NCI-H1092 treated with DMSO at 0.1 percent for 48 hours (cell line): ENCODE measurements at places on chromosomes 3 and 15.

DNA sequence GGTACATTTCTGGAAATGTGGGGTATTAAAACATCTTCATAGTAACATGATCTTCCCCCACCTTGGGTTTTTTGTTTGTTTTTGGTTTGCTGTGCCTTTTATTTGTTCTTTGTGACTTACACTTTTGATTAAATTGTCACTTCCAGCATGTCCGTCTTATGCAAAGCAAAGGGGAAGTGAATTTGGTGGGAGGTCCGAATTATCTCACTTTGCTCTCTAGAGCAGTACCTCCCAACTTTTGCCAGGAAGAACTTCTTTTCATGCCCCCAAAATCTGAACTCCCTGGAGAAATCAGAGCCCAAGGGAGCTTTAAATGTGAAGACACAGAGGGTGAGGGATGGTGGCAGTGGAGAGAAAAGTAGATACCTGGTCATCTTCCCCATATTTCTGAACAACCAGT is 173.1 kb downstream of the IL5RA start:
- DNase-seq, result no peak

DNA sequence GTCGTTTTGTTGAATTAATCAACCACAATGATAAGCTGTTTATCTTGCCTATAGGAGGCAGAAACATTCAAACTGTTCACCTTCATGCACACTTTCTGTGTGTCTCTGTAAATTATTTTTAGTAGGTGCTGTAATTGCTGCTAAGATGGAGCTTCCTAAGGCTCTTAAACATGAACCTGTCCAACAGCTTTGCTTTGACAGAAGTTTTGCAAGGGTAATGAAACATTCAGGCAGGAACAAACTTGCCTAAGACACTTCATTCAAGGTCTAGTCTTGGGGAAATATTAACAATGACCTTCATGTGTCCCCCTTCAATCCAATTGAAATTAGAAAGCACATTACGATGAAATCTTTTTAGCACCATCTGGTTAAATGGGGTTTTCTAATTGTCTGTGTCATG is 156.1 kb downstream of the DIPK2A start:
- no peak for DNase-seq

DNA sequence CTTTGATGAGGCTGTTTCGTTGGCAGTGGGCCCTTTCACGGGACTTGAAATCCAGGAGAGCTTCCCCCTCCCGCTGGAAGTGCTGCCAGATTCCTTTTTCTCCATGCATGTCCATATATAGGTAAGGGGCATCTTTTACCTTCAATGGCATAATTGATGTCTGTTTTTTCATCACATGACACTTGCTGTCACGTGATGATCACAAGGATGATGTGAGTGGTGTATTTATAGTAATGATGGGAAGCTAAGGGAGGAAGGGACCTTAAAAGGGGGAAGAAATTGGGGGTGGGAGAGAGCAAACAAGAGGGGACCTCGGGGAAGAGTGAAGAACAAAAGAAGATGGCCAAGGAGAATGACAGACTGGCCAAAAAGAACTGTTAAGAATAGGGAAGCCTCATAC is 11.3 kb upstream of the SUSD5 start:
- no peak for DNase-seq

GRCh38 chr15:82535566-82536408 is 4.5 kb downstream of the RPS17 start:
- DNase-seq, result no peak

DNA sequence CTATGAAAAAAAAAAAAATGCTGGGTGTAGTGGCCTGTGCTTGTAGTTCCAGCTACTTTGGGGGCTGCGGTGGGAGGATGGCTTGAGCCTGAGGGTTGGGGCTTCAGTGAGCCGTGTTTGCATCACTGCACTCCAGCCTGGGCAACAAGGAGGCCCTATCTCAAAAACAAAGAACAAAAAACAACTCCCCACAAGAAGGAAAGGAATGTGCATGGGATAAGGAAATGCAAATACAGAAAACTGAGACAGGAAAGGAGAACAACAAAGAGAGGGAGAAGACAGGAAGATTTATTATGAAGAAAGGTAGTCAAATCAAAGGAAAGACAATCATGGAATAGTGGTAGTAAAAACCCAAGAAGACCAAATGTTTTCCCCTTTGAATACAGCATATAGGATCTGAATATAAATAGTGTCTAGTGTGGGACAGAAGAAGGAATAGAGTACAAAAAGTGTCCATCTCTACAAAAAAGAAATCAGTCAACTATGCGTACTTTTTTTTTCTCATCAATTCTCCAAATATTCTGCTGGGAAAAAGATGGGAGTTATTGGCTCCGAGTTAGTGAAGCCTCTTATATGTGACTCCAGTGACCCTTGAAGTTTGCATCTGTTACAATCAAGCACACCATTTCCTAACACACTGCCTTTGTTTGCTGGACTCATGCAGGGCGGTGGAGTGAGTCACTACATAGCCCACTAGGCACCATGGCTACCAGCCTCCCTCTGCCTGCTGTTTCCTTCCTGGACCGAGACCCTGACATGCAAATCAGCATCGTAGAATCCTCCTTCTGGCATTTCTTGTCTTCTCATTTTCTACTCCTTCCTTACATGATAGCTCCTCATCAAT is 101.2 kb upstream of the PTX3 start:
- no peak for DNase-seq

DNA sequence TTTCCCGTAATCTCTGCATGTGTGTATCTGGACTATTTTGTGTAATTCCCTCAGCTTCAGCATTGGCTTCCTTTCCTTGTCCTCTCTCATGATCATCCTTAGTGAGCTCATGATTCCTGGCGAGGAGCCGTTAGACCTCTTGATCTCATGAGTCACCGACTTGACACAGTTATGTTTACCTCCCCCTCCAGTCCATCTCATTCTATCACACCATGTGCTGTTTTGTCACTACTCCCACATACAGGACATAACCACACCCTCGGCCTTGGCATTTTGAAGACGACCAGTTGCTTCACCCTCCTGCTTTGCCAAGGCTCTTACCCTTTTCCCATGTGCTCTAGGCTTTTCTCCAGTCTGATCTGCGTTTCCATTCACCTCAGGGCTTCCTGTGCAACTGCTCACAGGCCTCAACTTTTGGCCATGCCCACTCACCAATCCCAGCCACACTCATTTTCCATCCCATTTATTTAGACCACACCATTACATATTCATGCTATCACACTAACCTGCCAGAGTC is 41.5 kb downstream of the CP start:
- no peak for DNase-seq

GRCh38 chr15:35481992-35482391 is 64.0 kb downstream of the DPH6 start:
- no peak for DNase-seq

GRCh38 chr3:46280105-46280797 is 38.0 kb downstream of the CCR3 start:
- DNase-seq, result no peak

- no peak for DNase-seq
These were observed 28.8 kb downstream of the RNU5B-1 start for GRCh38 chr15:65333148-65333820.

GRCh38 chr3:116930786-116931185 is 221.2 kb downstream of the TUSC7 start:
- DNase-seq, result no peak

DNA sequence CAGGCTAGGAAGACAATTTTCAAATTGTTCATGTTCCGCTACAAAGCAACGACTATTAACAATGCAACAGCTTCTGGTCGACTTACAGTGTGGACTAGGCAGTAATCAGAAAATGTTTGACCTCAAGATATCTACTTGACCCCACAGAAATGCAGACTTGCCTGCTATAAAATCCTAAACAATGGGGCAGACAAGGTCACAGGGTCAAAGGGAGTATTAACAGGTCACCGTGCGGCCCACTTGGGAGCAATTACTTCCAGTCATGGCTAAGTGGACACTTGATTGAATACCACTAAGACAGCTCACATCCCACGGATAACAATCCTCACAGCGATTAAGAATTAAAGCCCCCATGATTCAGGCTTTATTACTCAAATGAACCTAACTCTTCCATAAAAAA is 58.9 kb downstream of the FOXP1 start:
- DNase-seq, result no peak

DNA sequence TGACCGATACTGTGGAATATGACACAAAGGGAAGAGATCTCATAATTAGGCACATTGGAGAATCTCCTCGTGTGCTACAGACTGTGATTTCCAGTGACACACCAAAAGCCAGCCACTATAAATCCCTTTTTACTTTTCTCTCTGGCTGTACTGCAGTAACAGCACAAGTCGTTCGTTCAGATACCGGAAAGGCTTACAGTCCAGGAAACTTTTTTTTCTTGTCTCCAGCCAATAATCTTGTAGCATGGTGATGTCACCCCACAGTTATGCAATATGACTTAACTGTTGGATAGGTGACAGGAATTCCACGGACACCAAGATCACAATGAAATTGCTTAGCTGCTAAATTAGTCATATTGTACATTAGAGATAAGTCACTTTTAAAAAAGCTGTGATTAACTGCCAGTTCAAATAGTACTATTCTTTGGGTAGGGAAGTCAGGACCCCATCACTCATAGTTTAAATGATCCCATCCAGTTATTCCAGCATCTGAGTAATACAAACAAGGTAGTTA is 36.3 kb upstream of the TSC22D2 start:
- no peak for DNase-seq

- DNase-seq, result peak; percentile 24
These were observed 154.6 kb downstream of the POLR2M start for GRCh38 chr15:57861034-57861638.

- DNase-seq, result peak; percentile 45
These were observed 393.0 kb downstream of the IGSF11 start for GRCh38 chr3:118641608-118642007.

- no peak for DNase-seq
These were observed 3.7 kb upstream of the SH3BP5 start for GRCh38 chr3:15336057-15336456.

DNA sequence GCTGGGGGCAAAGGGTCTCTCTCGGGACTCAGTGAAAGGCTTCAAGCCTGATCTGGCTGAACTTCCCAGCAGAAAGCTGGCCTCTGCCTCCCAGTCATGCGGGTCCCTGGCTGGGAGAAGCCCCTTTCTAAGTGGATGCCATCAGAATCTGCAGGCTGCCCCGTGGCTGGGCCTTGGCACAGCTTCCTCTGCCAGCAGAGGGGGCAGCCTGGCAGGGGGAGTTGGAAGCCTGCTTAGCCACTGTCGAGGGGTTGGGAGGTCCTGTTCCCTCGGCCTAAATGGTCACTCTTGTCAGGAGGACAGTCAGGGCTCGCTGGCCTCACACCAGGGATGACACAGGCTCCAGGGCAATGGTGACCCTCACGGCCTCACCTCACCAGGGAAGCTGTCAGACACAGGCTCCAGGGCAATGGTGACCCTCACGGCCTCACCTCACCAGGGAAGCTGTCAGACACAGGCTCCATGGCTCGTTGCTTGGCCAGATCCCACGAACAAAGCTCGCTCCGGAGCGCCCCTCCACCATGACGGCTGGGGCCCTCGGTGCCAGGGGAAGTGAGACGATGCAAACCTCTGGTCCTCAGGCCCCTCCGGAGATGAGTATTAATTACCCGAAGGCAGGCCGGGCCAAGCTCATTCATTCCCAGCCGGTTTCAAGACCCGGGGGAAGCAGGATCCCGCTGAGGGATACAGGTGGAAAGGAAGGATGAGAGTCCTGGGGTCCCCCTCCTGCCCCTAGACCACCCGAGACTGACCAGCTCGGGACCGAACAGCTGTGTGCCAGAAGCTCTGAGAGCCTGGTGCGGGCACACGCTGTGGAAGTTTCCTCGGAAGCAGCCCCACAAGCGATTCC is 151.0 kb downstream of the CHSY1 start:
- DNase-seq, result no peak

GRCh38 chr3:188049606-188050530 is 104.1 kb upstream of the LPP start:
- DNase-seq, result no peak

DNA sequence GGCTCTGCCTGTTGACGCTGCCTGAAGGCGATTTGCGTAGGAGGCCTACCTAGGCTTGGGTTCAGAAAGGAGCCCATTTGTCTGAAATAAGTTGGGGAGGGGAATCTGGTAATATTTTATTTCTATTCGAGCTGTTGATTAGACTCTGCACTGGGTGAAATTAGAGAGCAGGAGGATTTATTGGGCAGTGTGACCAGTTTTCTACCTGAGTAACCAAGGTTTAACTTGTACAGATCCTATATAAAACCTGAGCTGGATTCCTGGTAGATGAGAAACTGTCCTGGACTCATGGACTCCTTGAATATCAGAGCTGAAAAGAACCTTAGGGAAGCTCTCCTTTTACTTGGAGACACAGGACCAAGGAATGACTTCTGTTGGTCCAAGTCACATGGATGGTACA is 19.6 kb upstream of the GPR156 start:
- no peak for DNase-seq

DNA sequence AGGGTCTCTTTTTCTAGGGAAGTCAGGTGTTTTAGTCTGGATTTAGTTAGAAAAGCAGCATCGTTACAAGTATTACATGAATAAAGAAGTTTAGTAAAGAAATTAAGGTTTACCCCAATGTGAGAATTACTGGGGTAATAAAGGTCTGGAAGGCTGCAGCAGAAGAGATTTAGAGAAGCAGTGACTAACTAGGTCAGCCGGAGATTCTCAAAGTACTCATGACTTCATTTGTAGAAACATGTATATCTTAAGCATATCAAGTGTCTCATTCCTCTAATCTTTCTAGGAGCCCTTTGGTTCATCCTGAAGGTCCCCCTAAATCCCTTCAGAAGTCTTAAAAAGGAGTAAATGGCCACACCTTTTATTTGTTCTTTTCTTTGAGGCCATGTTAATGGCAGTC is 26.0 kb downstream of the DTWD1 start:
- no peak for DNase-seq

DNA sequence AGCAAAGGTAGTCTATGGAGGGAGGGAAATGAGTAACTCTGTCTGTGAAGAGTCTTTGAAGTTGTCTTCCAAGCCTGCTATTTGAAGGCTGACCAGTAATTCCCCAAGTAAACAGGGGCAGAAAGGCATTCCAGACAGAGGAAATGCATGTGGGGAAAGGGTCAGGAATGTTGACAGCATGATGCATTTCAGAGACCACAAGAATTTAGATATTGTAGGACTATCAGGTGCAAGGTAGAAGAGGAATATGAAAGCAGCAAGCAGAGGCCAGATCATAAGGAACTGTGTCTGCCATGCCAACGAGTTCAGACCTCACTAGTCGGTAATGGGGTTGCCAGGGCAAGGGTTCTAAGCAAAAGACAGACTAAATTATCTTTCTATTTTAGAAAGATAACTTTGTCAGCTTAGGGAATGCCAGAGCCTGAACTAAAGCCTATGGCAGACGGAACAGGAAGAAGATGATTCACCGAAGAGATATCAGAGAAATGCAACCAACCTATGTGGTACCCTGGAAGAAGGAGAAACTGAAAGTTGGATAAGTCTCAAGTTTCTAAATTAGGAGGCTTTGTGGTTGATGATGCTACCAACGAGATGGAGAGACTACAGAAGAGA is 327.0 kb upstream of the RORA start:
- no peak for DNase-seq

GRCh38 chr3:106811376-106811775 is 565.9 kb upstream of the CCDC54 start:
- no peak for DNase-seq

GRCh38 chr3:188631291-188632010 is 477.5 kb downstream of the LPP start:
- no peak for DNase-seq
